ENCODE measurements at places on chromosomes 4 and X.

GRCh38 chrX:116272861-116273260 lies 102.3 kb downstream of the AGTR2 start:
- DNase-seq: no peak

DNA sequence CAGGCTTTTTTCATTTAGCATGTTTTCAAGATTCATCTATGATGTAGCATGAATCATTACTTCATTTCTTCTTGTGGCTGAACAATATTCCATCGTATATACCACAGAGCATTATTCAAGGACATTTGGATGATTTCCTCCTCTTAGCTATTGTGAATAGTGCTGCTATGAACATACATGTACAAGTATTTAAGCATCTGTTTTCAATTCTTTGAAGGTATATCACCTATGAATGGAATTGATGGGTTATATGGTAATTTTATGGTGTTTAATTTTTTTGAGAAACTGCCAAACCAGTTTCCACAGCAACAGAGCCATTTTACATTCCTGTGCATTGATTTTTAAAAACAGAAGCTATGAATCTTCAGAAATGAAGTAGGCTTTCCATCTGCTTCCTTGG lies 36.1 kb upstream of the WDR19 start:
- no peak for DNase-seq

DNA sequence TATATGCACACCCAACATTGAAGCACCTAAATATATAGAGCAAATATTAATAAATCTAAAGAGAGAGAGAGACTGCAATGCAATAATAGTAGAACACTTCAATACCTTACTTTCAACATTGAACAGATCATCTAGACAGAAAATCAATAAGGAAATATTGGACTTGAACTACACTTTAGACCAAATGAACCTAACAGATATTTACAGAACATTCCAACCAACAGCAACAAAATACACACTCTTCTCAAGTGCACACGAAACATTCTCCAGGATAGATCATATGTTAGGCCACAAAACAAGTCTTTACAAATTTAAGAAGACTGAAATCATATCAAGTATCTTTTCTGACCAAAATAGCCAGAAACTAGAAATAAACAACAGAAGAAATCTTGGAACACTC lies 66.6 kb downstream of the CD99L2 start:
- DNase-seq: no peak

GRCh38 chrX:106649523-106650428 lies 38.0 kb downstream of the RADX start:
- no peak for DNase-seq

DNA sequence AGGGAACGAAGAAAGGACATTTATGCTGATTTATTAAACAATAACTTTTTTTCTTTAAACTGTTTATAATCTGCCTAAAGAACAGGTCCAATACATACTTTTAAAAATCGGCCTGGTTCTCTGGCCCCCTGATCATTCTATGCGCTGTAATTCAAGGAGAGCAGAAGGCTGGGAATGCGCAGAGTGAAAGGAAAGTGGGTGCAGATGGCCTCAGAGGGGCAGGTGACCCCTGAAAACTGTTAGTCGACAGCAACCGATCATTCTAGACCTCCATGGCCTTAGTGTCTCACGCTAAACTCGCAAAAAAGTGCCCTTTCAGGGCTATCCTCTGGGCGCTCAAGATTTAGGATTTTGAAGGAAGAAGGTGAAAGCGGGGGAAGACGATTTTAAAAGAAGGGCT lies 2.2 kb downstream of the PDE5A start:
- DNase-seq: no peak

GRCh38 chrX:37314531-37314930 lies 34.6 kb upstream of the PRRG1 start:
- peak; percentile 91 for DNase-seq

DNA sequence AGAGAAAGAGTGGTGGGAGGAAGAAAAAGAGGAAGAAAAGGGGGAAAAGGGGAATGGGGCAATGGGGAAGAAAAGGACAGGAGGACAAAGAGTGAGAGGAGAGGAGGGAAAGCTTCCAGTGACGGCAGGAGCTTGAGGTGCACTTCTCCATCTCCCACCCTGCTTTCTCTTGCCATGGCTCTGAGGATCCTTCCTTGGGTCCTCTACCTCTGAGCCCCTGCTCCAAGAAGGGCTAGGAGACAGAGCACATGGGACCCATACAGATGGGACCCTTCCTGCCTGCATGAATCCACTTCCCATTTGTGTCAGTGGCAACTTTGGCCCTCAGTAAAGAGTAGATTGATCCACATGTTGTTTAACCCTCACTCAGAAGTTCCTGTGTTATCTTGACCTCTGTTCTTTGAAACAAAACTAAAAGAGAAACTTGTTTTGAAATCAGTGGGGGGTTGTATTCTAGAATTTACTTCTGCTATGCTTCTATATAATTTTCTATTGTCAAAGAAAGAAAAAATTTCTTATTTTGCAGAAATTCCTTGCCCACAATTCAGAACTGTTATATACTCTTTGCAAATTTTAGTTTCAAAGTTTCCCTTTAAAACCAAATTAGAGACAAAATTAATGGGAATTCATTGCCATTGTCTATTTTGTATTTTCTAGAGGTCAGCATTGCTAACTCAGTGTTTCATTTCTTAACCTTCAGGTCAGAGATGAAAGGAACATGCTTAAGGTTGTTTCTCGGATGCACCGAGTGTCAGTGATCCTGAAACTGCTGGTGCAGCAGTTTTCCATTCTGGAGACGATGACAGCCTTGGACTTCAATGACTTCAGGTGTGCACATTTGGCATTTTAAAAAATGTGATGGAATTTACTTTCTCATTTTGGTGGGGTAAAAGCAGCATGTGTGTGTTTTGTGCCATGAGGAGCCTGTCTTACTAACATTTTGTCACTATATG lies 5.0 kb downstream of the TDO2 start:
- DNase-seq: no peak

GRCh38 chrX:805103-805670 lies 174.6 kb downstream of the SHOX start:
- no peak for DNase-seq

DNA sequence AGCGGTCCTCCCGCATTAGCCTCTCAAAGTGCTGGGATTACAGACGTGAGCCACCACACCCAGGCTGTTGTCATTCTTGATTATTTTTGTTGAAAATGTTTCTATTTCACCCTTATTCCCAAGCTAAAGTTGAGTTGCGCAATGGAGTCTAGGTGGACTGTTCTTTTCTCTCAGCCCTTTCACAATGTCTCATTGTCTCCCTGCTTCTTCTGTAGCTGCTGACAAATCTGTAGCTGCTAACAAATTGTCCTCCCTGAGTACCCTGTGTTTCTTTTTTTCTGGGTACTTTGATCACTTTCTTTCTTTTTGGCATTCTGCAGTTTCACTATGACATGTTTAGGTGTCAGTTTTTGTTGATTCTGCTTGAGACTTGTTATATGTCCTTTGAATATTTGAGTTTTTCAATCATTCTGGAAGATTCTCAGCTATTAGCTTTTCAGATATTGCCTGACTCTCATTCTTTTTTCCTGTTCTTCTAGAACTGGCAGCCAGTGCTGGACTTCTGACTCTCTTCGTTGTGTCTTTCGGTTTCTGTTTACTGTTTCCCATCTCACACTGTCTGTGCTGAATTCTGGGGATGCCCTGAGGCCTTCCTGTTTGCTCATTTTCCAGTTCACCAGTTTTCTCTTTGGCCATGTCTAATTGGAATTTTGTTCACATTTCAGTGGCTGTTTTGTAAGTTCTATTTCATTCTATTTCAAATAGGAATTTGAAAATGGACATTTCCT lies 6.6 kb downstream of the ABCD1 start:
- peak; percentile 67 for DNase-seq

- DNase-seq: no peak
These were observed 19.1 kb upstream of the KIAA0232 start for GRCh38 chr4:6763330-6763851.

GRCh38 chr4:152559641-152560040 lies 23.7 kb upstream of the FBXW7 start:
- DNase-seq: no peak

GRCh38 chr4:8053688-8054449 lies 104.7 kb downstream of the ABLIM2 start:
- DNase-seq: no peak

- DNase-seq: peak; percentile 79
These were observed 198.0 kb downstream of the CBR4 start for GRCh38 chr4:168811786-168812651.

GRCh38 chr4:88054901-88055300 lies 47.5 kb downstream of the PKD2 start:
- DNase-seq: peak; percentile 72

DNA sequence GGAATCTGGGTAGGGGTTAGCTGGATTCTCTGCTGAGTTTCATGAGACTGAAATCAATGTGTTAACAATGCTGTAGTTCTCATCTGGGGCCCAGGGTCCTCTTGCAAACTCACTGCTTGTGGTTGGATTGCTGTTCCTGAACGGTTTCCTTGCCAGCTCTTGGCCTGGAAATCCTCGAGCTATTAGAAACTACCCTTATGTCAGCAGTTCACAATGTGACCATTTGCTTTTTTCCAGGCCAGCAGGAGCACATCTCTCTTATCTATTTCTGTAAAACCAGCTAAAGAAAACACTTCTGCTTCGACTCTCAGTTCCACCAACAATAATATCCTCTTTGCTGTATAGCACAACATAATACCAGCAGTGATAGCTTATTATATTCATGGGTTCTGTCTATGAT lies 140.1 kb upstream of the TRAM1L1 start:
- peak; percentile 21 for DNase-seq

- peak; percentile 97 for DNase-seq
These were observed 29.9 kb downstream of the TBL1X start for GRCh38 chrX:9494771-9495170.

DNA sequence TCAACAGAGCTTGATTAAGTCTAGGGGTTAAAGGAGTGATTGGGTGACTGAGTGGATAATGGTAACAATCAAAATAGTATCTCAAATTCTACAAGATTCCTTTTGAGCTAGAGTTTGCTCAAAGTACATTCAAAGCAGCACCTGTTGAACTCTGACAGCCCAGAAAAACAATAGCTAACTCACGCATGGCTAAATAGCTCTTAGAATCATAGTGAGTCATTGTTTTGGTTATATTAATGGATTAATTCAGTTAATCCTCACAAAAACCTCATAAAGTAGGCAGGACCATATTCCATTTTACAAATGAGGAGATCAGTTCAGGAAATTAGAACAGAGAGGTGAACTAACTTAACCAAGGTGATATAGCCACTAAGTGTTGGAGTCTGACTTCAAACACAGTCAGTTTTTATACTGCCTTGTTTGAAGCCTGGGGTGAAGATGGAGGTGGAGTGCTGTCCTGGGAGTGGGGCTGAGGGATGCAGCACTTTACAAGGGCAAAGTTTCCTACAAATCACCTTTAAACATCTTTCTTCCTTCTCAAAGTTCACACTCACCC lies 35.9 kb upstream of the PPM1K start:
- peak; percentile 11 for DNase-seq

- no peak for DNase-seq
These were observed 90.5 kb upstream of the GATB start for GRCh38 chr4:151851354-151851753.

- no peak for DNase-seq
These were observed 546.5 kb downstream of the KLHL13 start for GRCh38 chrX:117570160-117570559.

DNA sequence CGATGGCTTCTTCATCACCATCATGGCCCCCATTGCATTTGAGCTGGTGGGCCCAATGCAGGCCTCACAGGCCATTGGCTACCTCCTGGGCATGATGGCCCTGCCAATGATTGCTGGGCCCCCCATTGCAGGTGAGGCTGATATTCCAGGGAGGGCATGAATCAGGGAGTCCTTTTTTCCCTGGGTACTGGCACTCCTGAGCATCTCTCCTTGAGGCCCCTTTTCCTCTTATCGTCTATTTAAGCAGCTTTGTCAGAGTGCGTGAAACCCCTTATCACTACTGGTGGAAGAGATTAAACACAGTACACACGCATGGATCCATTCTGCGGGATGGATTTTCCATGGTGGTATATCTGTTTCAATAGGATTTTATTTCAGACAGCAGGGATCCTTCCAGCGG lies 85.1 kb downstream of the RLIM start:
- no peak for DNase-seq

DNA sequence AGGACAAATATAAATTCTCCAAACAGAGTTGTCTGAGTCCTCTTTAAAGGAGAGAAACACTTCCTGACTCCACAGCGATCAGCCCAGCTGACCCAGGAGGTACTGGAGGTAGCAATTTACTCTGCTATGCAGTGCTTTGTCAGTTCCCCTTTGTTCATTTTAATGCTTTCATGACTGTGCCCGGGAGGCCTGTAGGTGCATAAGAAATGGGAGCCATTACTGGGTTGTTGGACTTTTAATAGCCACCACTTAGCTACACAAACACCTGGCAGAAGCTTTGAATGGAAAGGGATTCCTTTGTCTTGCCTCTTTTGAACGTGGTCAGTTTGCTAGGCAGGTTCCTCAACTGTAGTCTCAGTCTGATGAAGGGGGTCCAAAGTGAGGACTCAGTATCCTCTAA lies 59.0 kb upstream of the AFF2 start:
- no peak for DNase-seq

GRCh38 chr4:100177126-100177525 lies 13.1 kb downstream of the DDIT4L start:
- DNase-seq: no peak

DNA sequence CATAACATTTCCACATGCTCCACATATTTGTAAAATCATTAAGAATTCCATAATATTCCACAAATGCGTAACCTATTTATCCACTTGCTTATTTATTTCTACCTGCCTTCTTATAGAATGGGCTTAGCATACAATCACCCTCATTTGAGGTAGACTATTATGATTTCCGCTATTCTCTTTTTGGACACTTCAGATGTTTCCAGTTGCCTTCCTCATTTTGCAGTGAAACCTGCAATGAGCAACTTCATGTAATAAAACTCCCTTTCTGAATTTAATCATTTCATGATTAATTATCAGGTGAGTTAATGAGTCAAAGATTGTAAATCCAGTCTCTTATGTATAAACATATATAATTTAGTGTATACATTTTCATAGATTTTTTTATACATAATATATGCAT lies 58.0 kb downstream of the PPP3CA start:
- DNase-seq: no peak

- no peak for DNase-seq
These were observed 40.0 kb downstream of the RIPPLY1 start for GRCh38 chrX:106862972-106863688.

GRCh38 chr4:9988363-9988749 lies 32.9 kb downstream of the SLC2A9 start:
- no peak for DNase-seq

- peak; percentile 78 for DNase-seq
These were observed 4.1 kb upstream of the FAM200B start for GRCh38 chr4:15677507-15677988.

- no peak for DNase-seq
These were observed 99.8 kb downstream of the SPRY1 start for GRCh38 chr4:123496421-123496820.

GRCh38 chrX:121307449-121307848 lies 260.0 kb downstream of the GLUD2 start:
- no peak for DNase-seq

- peak; percentile 38 for DNase-seq
These were observed 11.0 kb upstream of the SH3TC1 start for GRCh38 chr4:8188085-8188484.

Measured in amniotic epithelial cell (primary cell).